ENCODE measurements at places on chromosomes 7 and 10.

- no peak for DNase-seq
These were observed 46.1 kb downstream of the PAX2 start for GRCh38 chr10:100791369-100792058.

DNA sequence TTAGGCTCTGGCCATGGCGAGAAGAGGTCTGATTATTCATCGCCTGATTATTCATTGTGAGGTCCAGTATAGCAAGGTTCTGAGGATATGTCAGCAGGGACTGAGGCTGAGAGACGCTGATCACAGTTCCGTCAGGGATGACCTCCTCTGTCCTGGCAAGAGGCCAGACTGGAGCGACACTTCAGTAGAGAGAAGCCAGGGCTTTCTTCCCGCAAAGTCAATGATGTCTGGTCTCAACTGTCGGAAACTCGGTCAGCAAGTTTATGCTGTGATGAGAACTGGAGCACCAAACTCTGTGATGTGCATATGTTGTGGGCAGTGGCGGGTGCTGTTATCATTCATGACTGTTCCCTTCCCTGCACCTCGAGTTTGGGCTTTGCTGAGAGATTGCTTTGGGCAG, 29.0 kb upstream of the GNA12 start:
- DNase-seq, result no peak

DNA sequence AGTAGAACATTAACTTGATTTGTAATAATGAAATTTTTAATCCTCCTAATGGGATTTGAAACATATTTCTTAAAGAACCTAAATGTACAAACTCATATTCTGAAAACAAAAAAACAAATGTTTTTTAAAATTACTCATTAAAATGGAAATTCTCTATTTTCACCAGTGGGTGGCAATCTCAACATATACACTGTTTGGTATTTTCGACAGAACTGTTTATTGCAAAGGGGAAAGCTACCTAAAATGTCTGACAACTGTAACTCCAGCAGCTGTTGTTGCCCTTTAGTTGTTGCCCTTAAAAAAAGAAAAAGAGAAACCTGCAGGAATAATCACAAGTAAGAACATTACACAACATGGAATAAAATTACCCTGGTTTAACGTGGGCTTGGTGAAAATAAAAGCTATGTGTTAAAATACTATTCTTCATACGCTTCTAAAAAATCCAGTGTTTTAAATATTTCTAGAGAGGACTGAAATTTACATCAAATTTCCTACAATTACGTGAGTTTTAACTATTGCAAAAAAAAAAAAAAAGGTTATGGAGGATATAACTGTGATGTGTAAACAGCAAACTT, 54.5 kb downstream of the COL1A2 start:
- no peak for DNase-seq

DNA sequence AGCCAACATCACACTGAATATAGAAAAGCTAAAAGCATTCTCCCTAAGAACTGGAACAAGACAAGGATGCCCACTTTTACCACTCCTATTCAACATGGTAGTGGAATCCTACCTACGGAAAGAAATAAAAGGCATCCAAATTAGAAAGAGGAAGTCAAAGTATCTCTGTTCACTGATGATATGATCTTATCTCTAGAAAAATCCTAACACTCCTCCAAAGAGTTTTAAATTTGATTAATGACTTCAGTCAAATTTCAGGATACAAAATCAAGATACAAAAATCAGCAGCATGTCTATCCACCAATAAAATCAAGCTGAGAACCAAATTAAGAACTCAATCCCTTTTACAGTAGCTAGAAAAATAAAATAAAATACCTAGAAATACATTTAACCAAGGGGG, 35.3 kb upstream of the TNKS2 start:
- DNase-seq, result no peak
